HTR-8/SVneo (cell line): ENCODE measurements at places on chromosomes 7 and 10.

DNA sequence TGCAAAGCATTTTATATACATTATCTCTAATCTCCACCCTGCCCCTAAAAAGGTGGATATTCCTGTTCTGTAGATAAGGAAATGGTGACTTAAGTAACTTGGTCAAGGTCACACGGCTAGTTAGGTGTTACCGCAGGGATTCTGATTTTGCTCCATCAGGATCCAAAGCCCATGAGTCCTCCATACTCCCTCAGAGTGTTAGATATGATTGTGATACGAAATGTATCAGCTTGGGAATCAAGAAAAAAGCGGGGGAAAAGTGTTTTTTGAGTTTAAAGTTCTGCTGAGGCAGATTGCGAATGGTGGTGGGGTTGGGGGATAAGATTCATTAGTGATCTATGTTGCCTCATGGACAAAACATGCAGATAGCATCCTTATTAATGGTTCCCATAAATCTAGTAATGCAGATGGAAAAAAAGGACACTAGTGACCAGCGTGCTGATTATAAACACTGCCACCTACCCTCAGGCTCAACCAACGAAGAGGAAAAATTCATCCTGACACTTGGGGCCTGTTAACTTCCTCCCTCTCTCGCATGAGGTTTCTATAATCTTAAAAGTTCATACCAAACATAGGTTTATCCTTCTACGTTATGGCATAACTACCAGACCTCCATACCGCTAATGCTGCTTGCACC, 2.3 kb downstream of the ICA1 start:
- no peak for DNase-seq

DNA sequence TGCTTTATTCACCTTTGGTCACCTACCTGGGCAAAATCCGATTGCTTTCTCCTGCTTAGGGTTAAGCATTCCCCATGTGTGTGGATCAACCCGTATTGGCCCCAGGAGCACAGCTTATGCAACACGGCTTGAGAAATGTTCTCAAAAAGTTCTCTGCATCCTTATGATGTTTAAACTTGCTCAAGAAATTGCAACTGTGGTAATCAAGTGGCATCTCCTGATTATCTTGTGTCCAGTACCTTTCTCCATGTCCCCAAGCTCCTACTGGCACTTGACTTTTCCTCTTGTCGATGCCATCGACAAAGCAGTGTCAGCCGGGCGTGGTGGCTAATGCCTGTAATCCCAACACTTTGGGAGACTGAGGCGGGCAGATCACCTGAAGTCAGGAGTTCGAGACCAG, 4.7 kb upstream of the PKD2L1 start:
- no peak for DNase-seq

GRCh38 chr10:128480601-128481000, 354.4 kb upstream of the MKI67 start:
- no peak for DNase-seq

DNA sequence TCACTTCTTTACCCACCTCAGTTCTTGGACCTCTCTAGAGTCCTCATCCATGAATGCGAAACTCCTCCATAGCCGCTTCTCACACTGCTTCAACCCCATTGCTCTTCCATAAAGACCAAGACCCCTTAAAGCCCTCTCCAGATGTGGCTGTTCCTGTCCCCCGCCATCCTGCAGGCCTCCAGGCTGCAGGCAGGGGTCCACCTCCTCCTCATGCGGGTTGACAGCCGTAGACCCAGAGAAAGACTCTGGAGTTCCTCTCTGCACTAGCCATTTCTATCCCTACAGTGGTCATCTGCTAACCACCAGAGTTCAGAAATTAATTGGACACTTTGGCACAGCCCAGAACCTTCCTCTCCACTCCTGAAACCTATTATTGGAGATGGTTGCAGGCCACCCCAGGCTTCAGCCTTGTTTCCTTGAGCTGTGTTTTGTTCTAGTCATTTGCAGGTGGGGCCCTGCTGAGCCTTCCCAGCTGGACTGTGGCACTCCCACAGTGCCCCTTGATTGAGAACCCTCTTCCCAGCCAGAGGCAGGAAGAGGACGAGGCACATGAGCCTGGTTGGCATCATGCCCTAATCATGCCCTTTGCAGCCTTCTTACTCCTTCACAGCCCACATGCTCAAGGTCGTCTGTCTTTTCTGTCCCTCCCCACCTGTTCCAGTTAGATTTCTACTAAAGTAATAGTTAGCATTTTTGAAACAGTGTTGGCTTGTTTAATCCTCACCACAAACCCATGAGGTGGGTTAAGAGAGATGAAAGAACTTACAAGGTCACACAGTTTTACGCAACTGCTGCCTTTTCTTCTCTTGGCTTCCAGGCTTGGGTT, 23.9 kb downstream of the CUL1 start:
- DNase-seq, result no peak

GRCh38 chr10:100979791-100980272, 7.5 kb downstream of the MRPL43 start:
- no peak for DNase-seq

GRCh38 chr7:112497481-112497880, 16.7 kb downstream of the LSMEM1 start:
- DNase-seq, result no peak

DNA sequence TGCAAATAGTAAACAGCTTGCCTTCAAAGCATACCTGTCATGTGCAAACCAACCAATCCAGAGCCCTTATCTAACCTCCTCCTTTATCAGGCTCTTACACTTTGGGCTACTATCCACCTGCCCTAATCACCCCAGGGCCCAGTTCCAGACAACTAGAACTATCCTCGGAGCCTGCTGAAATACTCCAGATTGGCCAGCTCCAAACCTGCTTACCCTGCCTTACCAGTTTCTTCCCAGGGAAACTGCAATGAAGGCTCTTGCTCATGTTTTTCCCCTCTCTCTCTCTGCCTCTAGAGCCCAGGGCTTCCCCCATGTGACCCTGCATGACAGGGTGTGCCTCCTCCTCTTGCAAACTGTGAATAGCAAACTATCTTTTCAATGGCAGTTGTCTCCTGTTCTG, 81.4 kb upstream of the CAPZA2 start:
- DNase-seq, result no peak

DNA sequence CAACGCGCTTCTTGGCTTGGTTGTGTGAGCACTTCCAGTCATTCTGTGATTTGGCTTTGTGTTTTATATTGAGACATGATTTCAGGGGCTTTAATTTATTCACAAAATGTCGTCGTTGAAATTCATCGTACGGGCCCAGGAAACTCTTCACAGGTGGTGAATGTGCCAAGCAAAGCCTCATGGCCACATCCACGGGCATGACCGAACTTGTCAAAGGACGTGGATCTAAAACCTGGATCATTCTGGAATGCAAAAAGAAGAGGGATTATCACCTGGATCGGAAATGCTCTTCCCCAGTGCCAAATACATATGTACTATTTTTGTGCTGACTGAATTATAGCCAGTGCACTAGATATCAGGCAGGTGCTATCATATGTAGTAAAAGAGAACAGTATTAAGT, 2.2 kb downstream of the PPP1R3C start:
- DNase-seq, result no peak

GRCh38 chr10:99834410-99834809, 52.0 kb downstream of the ABCC2 start:
- DNase-seq, result peak; percentile 60

GRCh38 chr7:150317748-150318444, 5.3 kb upstream of the LRRC61 start:
- no peak for DNase-seq

GRCh38 chr10:37856881-37857286, 526 bp downstream of the ZNF248 start:
- no peak for DNase-seq

GRCh38 chr10:691216-691615, 1.7 kb upstream of the DIP2C start:
- no peak for DNase-seq
